NAMALWA (cell line): ENCODE measurements at places on chromosomes 16 and 17.
A peak's percentile ranks its signal among the peaks of the same experiment; 100 is the strongest.

DNA sequence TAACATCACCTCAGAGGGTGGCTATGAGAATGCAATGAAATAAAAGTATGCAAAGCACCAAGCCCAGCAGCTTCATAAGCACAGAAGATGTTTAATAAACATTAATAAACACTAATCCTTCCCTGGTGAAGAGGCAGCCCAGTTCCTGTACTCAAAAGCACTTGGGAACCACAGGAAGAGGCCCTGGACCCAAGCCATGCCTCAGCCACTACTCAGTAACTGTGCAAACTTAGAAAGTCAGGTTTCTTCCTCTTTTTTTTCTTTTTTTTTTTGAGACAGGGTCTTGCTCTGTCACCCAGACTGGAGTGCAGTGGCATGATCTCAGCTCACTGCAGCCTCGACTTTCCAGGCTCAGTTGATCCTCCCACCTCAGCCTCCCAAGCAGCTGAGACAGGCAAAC is 5.3 kb downstream of the ARHGAP17 start:
- DNase-seq = no peak

DNA sequence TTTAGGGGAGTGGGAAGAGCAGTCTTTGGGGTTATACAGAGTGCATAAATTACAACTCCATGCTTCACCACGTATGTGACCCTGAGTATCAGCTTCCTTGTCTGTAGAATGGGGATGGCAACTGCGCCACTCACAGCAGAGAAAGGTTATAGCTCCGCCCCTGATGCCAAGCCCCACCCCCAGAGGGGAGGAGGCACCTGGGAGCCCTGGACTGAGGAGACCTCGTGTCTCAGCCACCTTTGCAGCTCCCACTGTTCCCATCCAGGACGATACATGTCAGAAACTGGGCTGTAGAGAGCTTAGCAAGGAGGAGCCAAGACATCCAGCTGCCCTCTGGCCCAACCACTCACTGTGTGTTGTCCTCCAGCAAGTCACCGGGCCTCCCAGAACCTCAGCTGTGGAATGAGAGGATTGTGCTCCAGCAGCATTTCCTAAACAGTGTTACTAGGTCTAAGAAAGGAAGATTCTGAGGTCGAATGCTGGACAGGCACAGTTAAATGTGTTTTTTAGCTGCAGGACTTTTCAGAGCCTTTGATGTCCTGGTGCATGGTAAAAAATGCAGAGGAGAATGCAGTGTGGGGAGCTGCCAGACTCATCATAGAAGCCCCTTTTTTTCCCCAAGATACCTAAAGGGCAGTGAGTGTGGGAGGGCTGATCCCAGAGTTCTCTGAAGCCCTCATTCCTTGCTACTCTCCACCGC is 49.4 kb downstream of the BEAN1 start:
- peak; percentile 70 for DNase-seq

DNA sequence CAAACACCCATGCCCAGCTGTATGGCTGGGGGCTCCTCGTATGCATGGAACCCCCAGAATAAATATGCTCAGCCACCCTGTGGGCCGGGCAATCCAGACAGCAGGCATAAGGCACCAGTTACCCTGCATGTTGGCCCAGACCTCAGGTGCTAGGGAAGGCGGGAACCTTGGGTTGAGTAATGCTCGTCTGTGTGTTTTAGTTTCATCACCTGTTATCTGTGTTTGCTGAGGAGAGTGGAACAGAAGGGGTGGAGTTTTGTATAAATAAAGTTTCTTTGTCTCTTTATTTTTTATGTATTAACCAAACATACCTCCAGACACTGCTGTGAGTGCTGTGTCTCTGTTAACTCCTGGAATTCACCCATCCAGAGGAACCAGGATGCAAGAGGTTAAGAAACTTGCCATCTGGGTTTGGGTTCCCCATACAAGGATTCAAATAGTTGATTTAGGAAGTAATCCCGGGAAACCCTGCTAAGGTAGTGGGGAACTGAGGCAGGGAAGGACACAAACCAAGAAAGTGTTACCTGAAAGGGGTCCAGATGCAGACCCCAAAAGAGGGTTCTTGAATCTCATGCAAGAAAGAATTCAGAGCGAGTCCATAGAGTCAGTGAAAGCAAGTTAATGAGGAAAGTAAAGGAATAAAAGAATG is 37.4 kb upstream of the IL21R start:
- no peak for DNase-seq

- peak; percentile 58 for DNase-seq
Measured at GRCh38 chr16:278863-279366, 1.5 kb upstream of the ARHGDIG start.

GRCh38 chr16:75402821-75403475 is 30.4 kb downstream of the CFDP1 start:
- DNase-seq = peak; percentile 67

DNA sequence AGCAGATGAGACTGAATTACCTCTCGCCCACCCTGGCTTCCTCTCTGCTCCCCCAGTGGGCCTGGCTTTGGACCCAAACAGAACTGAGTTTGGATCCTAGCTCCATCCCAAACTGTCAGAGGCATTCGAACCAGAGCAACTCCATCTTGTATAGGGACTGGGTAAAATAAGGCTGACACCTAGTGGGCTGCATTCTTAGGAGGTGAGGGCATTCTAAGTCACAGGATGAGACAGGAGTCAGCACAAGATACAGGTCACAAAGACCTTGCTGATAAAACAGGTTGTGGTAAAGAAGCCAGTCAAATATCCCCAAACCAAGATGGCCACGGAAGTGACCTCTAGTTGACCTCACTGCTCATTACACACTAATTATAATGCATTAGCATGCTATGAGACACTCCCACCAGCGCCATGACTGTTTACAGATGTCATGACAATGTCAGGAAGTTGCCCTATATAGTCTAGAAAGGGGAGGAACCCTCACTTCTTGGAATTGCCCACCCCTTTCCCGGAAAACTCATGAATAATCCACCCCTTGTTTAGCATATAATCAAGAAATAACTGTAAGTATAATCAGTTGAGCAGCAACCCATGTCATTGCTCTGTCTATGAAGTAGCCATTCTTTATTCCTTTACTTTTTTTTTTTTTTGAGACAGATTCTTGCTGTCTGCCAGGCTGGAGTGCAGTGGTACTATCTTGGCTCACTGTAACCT is 44.4 kb downstream of the LYRM1 start:
- DNase-seq = peak; percentile 83

DNA sequence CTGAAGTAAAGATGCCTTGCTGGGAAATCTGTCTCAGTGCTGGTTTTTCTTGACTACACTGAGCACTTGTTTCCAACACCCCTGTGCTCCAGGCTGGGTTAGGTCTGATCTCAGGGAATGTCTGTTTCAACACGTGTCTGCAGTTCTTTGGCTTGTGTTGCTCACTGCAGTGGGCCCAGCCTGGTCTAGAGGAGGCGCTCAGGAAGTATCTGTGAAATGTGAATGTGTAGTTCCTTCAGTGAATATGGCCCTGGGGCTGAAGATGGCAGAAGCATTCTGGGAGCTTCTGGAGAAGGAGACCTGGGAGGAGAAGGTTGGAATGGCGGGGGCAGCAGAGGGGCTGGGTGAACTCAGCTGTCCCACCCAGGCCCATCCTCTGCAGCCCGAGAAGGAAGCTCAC is 8.1 kb upstream of the YPEL3 start:
- DNase-seq = no peak

- DNase-seq = no peak
Measured at GRCh38 chr16:49703483-49703882, 152.4 kb downstream of the ZNF423 start.

- no peak for DNase-seq
Measured at GRCh38 chr17:43365356-43365755, 33.4 kb upstream of the ARL4D start.

- no peak for DNase-seq
Measured at GRCh38 chr17:16534236-16534635, 34.8 kb downstream of the ZNF287 start.

DNA sequence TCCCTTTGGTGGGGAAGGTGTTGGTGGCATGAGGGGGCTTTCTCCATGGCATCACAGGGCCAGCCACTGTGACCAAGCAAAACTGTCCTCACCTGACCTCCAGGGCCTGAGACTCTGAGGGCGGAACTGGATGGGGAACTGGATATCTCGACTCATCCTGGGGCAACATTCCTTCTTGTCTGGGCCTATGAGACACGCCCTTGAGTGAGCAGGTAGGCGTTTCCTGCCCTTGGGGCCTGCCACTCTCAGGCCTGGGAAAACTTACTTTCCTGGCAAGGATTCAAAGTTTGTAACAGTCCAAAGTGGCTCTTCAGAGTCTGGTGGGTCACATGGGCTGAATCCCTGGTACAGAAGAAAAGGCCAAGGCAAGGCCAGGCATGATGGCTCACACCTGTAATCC is 9.6 kb downstream of the MT1X start:
- no peak for DNase-seq

DNA sequence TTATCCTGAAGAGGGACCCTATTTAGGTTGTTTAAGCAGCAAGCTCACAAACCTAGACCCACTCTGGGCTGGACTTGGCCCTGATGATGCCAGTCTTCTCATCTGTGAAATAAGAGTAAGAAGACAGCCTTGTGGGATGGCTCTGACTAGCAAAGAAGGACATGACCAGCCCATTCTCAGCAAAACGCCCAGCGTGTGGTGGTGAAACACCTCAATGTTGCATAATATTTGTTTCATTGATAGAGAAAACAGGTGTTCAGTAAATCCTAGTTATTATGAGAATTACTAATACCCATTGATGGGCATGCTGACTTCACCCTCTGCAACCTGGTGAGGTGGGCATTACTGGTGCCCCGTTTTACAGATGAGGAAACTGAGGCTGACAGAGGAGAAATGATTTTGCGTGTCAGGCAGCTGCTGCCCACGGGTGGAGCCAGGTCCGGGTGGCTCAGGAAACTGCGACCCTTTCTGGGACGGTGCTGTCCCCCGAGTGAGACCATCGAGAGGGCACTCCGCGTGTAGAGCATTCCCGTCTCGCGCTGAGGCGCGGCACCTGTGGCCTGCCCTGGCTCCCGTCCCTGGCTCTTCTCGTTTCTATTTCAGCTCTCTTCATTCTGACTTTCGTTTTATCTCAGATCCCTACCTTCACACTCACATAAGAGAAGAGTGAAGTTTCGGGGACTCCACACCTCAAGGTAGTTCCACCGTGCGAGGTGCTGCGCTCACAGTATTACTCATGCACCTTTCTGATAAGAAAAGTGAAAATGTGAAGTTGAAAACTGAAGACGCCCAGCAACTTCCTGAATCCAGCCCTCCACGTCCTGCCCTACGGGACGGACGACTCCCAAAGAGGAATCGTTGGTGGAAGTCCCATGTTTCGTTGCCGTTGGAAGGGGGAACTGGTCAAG is 48.5 kb downstream of the IRF8 start:
- peak; percentile 59 for DNase-seq
